ENCODE measurements at places on chromosomes 12 and 14. TPM values are rescaled to one million over a fixed set of nuclear protein-coding genes. Genes with fewer than 3 reads are reported as not detected.

PLEKHH1 gene
- 1.0 TPM for total RNA-seq

PGF gene
- total RNA-seq = 0.60 TPM

B4GALNT3 gene
- total RNA-seq = 0.23 TPM

INHBC gene
- total RNA-seq = not detected

FAM222A gene
- total RNA-seq = 0.30 TPM

SLC38A1 gene
- total RNA-seq = 77.5 TPM

TMEM119 gene
- 2.3 TPM for total RNA-seq

NANOG gene
- total RNA-seq = not detected

KRT8 gene
- total RNA-seq = 226 TPM

ZNF385A gene
- 2.6 TPM for total RNA-seq

NPFF gene
- total RNA-seq = not detected

BCL2L14 gene
- total RNA-seq = not detected

CAPZA3 gene
- not detected for total RNA-seq

DUSP6 gene
- 67.6 TPM for total RNA-seq

LALBA gene
- total RNA-seq = not detected

ALDH6A1 gene
- 17.4 TPM for total RNA-seq

REP15 gene
- 5.0 TPM for total RNA-seq

KRT81 gene
- not detected for total RNA-seq

SLC17A8 gene
- total RNA-seq = not detected

KRT83 gene
- total RNA-seq = not detected

C3AR1 gene
- total RNA-seq = 0.51 TPM

BBS10 gene
- total RNA-seq = 12.8 TPM

LRRC9 gene
- total RNA-seq = not detected

KRT3 gene
- total RNA-seq = not detected

MIP gene
- not detected for total RNA-seq

MMP19 gene
- total RNA-seq = 7.4 TPM

GALNT16 gene
- 2.1 TPM for total RNA-seq

TSPAN11 gene
- total RNA-seq = under 0.01 TPM

MFAP5 gene
- 57.4 TPM for total RNA-seq

KRT6A gene
- total RNA-seq = not detected

LYZ gene
- not detected for total RNA-seq

SRRM4 gene
- not detected for total RNA-seq

TUBA1A gene
- total RNA-seq = 811 TPM

HOXC4 gene
- total RNA-seq = 1.1 TPM

OR5AU1 gene
- not detected for total RNA-seq

DCN gene
- 96.5 TPM for total RNA-seq

CD163 gene
- total RNA-seq = not detected

CHST11 gene
- 11.3 TPM for total RNA-seq

KRT73 gene
- not detected for total RNA-seq

CLEC9A gene
- 0.30 TPM for total RNA-seq

CDKN3 gene
- total RNA-seq = 4.8 TPM

SNAPC1 gene
- total RNA-seq = 23.8 TPM

TDRD9 gene
- total RNA-seq = 0.60 TPM

BCAT1 gene
- 379 TPM for total RNA-seq

SIRT4 gene
- 2.7 TPM for total RNA-seq

DGKA gene
- total RNA-seq = 84.2 TPM

ENDOU gene
- total RNA-seq = 0.14 TPM

STXBP6 gene
- 5.6 TPM for total RNA-seq

A2ML1 gene
- total RNA-seq = not detected

NOVA1 gene
- under 0.01 TPM for total RNA-seq

Measured in smooth muscle cell of the umbilical artery (primary cell).